A549 treated with CpdA at 1 μM for 4 hours (cell line): ENCODE measurements at places on chromosomes 16 and 17. TPM values are rescaled to one million over a fixed set of nuclear protein-coding genes. Genes with fewer than 3 reads are reported as not detected.

Gene CD19
- total RNA-seq: not detected in 5 replicates

Gene SLC5A10
- total RNA-seq: 0.09 to 0.22 TPM (median 0.17 TPM) in 5 replicates

Gene ZP2
- not detected in 5 replicates for total RNA-seq

Gene CENPX
- total RNA-seq: 147 to 209 TPM (median 190 TPM) in 5 replicates

Gene PIRT
- total RNA-seq: not detected in 5 replicates

Gene KCNG4
- not detected in 5 replicates for total RNA-seq

Gene TBCD
- total RNA-seq: 59.5 to 82.0 TPM (median 75.3 TPM) in 5 replicates

Gene CFAP97D1
- total RNA-seq: 0.02 to 0.04 TPM (median 0.03 TPM) in 3 of 5 replicates, not detected in the others

Gene DOC2A
- total RNA-seq: 1.8 to 2.8 TPM (median 2.5 TPM) in 5 replicates

Gene APOH
- 3.3 to 6.4 TPM (median 5.2 TPM) in 5 replicates for total RNA-seq

Gene DPEP3
- total RNA-seq: not detected in 5 replicates

Gene TOP2A
- total RNA-seq: 217 to 300 TPM (median 229 TPM) in 5 replicates

Gene PITPNM3
- total RNA-seq: 1.7 to 2.4 TPM (median 1.9 TPM) in 5 replicates

Gene ABCC11
- 0.03 to 0.28 TPM (median 0.09 TPM) in 4 of 5 replicates, not detected in the other for total RNA-seq

Gene CES3
- total RNA-seq: 1.7 to 2.3 TPM (median 2.0 TPM) in 5 replicates
